ENCODE measurements at places on chromosomes 1 and 21. TPM values are rescaled to one million over a fixed set of nuclear protein-coding genes. Genes with fewer than 3 reads are reported as not detected.

Gene SH2D2A
- total RNA-seq = 3.1 TPM

Gene TMPRSS3
- 1.2 TPM for total RNA-seq

Gene REN
- total RNA-seq = 0.82 TPM

Gene KCNA3
- total RNA-seq = 1.4 TPM
